ENCODE measurements at places on chromosomes 12 and 14.

DNA sequence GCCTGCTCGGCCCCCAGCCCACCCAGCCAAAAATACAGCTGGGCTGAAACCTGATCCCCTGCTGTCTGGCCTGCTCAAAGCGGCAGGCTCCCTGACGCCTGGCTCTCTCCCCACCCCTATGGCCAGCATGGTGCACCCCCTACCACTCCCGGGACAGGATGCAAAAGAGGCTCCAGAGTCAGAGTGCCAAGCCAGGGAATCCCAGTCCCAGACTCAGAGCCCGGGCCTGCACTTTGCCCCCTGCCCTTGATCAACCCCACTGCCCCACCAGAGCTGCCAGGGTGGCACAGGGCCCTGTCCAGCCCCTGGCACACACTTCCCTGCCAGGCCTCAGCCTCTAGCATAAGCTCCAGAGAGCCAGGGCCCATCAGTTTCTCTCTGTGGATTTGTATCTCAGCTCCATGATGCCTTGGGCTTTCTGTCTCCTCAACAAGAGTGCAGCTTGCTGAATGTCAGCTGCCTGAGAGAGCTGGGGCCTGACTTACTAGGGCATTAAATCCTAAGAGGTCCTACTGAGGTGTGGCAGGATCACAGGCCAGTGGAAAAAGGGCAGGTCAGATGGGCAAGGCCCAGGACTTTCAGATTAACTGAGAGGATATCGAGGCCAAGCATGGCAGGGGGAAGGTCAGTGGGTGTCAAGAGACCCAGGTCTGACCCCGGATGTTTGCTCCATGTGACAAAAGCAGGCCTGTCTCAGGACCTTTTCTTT, 13.9 kb downstream of the ACVRL1 start:
- no peak for DNase-seq

DNA sequence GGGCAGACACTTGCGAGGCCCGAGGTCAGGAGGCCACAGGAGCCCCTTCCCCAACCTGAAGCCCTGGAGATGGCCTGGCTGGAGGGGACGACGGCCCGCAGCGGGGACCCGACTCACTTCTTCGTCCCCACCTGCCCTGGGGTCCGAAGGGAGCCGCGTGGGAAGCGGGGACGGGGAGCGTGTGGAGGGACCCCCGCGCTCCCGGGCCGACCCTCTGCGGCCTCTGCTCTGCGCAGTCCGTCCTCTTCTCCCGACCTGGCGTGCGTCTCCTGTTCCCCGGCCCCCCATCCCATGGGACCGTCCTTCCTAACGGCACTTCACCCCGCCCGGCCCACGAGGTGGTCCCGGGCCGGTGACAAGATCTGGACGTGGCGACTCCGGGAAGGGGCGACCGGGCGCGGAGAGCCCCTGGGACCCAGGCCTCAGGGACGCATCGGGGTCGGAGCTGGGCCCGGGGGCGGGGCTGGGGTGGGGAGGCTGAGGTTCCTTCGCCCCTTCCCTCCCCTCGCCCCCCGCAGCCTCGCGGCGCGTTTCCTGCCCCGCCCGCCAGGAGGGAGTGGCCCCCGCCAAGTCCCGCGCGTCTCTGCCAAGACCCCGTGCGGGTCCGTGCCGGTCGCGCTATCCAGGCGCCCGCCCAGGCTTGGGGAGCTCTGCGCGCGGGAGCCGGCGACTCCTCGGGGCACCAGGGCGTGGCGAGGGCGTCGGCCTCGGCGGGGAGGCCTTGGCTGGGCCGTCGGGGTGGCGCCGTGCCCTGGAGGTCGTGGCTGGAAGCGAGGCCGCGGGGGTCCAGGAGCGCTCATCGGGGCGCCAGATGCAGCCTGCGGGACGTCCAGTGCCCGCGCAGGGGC, 97.1 kb downstream of the TNFAIP2 start:
- DNase-seq = peak; percentile 35

DNA sequence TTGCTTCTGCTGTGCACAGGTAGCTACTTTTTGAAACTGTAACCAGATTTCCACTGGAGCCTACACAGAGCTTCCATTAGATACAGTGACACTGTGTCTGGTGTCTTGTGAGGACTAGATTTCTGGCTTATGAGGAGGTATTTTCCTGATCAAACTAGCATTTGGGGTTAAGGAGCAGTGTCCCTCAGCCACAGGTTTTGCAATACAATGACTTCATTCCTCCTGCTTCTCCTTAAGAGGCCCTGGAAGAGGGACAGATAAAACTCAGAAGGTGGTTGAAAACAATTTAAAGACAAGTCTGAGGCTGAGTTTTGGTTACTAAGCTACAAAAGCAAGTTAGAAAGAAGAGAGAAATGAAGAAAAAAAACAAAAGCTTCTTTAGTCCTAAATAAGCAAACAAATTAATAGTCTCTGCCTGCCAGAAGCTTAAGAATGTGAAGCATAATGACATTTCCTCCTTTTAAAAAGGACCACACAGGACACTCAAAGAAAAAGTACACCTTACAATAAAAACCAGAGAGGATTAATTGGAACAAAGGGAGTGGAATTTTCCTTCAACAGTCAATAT, 53.0 kb downstream of the PKP2 start:
- DNase-seq = peak; percentile 56

- no peak for DNase-seq
Observed at GRCh38 chr12:92718483-92718990, 15.7 kb downstream of the PLEKHG7 start.

- no peak for DNase-seq
Observed at GRCh38 chr12:52604859-52605258, 3.6 kb upstream of the KRT72 start.

DNA sequence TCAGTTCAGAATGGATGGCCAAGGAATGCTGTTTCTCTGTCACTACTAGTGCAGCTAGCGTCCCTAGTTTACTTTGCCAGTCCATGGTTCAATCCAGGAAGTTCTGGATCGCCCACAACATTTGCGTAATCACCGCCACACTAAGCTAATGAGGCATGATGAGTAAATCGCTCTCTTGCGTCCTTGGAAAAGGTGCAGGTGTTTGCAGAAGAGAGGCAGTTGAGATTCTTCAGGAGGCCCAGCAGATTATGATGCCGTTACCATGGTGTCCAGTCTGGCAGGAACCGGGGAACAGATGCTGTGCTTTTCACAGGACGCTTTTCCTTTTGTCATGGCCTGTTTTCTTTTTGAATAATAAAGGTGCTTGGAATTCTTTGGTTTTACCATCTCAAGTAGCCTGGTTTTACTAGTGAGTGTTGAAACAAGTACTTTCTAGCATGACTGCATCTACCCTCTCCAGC, 9.0 kb downstream of the TPH2 start:
- peak; percentile 72 for DNase-seq

- no peak for DNase-seq
Observed at GRCh38 chr12:2264651-2265232, 212.0 kb downstream of the CACNA1C start.

- peak; percentile 21 for DNase-seq
Observed at GRCh38 chr14:68857516-68858070, 64.7 kb upstream of the ZFP36L1 start.

- no peak for DNase-seq
Observed at GRCh38 chr12:85004204-85004603, 31.9 kb downstream of the TSPAN19 start.

DNA sequence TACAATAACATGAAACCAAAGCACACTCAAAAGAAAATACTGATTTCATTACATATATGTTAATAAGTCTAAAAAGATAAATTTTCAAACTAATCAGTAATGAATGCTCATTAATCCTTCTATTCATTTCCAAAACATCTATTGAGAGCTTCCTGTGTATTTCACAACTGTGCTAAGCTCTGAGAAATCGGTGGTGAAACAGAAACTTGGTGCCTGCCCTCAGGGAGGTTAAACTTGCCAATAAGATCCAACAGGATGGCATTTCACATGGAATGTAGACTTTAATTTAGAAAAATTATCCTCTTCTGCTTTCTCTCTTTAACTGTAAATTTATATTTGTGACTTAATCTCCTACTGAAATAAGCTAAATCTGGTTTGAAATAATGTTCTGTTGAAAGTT, 70.9 kb upstream of the SLC38A4 start:
- DNase-seq = no peak

- DNase-seq = no peak
Observed at GRCh38 chr14:93410893-93411292, 19.8 kb upstream of the UNC79 start.

GRCh38 chr14:95204705-95205104, 47.4 kb upstream of the DICER1 start:
- DNase-seq = no peak

DNA sequence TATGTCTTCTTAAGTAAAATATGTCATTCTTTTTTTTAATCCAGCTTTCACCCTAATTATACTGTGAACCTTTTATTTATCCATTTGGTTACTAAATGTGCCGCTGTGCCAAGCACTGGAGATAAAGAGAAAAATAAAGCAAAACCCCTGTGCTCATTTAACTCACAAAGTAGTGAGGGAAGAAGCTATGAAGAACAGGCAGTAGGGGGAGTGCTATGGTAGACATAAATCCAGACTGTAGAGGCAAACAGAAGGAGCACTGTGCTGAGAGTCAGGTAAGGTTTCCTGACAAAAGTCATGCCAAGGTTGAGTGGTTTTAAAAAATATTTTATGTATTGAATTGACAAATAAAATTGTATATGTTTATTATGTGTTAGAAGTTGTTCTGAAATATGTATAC, 188.5 kb upstream of the SYT10 start:
- DNase-seq = no peak

DNA sequence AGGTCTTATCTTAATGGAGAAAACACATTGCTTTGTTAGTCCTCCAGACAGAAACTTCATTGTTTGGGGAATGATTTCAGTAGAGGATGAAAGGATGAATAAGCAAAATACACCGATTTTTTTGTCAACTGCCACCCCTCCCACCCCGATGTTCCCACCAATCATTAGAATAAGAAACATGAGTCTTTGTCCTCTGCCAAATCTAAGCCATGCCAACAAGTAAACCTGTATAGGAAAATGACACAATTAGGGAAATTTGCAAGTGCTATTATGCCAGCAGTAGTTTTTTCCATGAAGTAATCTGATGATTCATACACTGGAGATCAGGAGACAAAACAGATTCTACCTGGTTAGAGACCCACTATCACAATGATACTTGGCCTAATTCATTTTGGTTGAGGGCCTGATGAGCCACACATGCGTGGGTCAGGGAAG, 35.9 kb downstream of the FLRT2 start:
- DNase-seq = no peak

- DNase-seq = no peak
Observed at GRCh38 chr14:89572596-89573398, 155.8 kb upstream of the FOXN3 start.

- DNase-seq = no peak
Observed at GRCh38 chr12:22285846-22286245, 48.7 kb downstream of the ST8SIA1 start.

DNA sequence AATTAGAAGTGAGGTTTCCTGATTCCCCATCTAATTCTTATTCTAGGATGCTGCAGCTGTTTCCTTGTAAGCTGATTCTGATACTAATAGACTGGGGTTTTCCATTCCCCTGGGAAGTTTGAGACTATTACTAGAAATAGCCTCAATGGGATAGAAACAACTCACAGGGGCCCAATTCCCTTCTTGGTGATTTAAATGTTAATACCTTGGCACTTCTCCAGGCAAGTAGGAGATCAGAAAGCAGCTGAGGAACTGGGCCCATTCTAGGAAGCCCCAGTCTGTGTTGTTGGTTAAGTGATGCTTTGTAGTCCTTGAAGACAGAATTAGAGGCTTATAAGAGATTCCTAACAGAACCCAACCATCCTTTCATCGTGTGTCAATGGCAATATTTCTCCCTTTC, 407.0 kb upstream of the SEL1L start:
- DNase-seq = no peak

- DNase-seq = no peak
Observed at GRCh38 chr14:55381561-55381960, 30.1 kb downstream of the ATG14 start.

GRCh38 chr14:61588419-61588901, 106.9 kb upstream of the HIF1A start:
- no peak for DNase-seq

- no peak for DNase-seq
Observed at GRCh38 chr12:4643747-4644146, 5.1 kb downstream of the AKAP3 start.

DNA sequence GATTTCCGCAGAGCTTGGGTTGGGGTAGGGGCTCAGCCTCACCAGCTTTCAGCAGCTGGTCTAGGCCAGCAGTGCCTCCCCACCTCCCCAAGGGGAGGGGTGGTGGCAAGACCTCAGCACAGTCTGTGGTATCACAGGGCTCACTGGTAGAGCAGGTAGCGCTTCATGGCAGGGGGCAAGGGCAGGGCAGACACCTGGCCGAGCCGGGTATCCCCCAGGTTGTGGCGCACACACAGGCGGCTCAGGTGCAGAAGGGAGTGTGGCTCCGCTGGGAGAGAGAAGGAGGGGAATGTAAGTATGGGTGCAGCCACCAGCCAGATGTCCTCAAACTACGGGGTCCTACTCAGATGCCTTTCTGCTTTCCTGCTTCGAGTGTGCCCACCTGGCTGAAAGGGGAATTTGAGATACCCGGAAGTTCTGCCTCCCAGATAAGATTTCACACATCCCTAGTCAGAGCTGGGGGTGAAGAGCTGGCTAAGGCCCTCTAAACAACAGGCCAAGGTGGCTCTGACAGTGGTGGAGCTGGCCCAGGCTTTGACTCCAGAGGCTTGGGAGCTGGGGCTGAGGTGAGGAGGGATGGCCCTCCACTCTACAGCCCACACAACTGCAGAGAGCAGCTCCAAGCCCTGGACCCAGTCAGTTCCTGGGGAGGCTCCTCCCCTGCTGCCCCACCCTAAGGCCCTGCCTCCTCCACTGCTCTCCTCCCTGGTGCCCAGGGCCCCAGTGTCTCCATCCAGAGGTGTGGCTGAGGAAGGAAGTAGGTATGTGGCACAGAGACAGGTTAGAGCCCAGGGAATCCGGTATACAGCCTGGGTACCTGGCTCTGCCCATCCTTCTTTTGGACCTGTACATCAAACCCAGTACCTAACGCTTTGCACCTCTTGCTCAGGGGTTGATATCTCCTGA, 1.8 kb downstream of the SPSB2 start:
- DNase-seq = peak; percentile 52

GRCh38 chr12:113533842-113534375, 62.2 kb upstream of the LHX5 start:
- DNase-seq = no peak

DNA sequence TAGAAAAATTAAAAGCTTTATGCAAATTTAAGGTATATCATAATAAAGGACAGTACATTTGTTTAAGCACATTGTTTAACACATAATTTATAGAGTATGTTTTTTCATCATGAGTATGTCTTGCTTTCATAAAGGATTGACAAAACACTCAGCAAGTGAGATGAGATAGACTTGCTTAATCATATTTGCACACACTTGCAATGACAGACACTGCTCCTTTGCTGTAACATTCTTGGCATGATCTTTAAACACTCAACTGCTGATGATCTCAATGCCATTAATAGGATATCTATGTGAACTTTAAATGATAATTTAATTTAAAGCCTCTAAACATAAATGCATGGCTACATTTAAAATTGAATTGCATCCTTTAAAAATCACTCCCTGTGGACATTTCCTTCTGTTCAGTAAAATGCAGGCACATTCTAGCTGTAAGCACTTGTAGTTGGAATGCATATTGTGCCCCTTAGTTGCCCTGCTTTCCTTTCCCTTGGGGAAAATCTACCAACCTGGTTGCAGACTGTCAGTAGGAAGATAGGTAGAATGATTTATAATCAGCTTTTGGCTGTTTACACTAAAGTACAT, 979.0 kb downstream of the TMTC2 start:
- DNase-seq = no peak

Measured in large intestine (tissue), 12 donors.